ENCODE measurements at places on chromosomes 6 and 20.
A peak's percentile ranks its signal among the peaks of the same experiment; 100 is the strongest.

- DNase-seq = no peak
Observed at GRCh38 chr20:18443886-18444285, 22.9 kb downstream of the DZANK1 start.

DNA sequence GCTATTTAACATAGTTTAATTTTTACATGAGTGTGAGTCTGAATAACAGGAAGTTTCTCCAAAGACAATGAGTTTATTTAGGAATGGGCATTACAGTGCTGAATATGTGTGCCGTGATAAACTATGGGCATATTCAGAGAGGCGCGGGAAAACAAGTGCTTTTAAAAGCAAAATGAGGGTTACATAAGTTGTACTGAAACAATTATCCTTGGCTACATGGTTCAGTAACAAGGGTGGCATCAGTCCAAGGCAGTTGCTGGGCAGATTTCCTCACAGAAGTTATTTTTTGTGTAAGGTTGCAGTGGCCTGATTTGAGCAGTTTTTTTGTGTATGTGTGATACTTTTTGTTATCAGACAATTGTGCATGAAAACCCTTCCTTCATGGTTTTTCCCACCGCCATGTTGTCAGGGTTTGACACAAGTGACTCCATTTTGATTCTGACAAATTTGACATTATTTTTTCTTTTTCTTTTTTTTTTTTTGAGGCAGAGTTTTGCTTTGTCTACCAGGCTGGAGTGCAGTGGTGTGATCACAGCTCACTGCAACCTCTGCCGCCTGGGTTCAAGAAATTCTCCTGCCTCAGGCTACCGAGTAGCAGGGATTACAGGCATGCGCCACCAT lies 22.3 kb upstream of the PXDC1 start:
- DNase-seq = no peak

GRCh38 chr6:45714741-45715507 lies 300.7 kb downstream of the CLIC5 start:
- DNase-seq = peak; percentile 60

- DNase-seq = no peak
Observed at GRCh38 chr20:17442588-17442987, 88.6 kb downstream of the BFSP1 start.

GRCh38 chr6:157561414-157561790 lies 180.4 kb downstream of the ZDHHC14 start:
- DNase-seq = peak; percentile 46

DNA sequence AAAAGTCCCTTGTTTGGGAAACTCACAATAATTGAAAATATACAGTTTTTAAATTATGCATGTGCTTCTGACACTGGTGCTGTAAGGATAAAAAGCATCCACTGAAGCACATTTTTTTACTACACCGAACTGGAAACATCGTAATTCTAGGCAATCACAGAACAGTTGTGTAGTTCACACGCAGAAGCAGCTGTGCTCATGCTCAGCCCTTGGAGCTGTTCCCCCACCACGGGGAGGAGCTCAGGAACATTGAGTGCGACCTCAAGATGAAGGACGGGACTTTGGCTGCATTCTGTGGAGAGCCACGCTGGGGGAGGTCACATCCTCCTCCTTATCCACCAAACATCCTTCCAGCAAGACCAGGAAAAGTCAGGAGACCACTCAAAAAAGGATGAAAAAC lies 466.3 kb upstream of the CDH4 start:
- DNase-seq = no peak

All from GM10248 (cell line).